ENCODE measurements at places on chromosomes 2 and 18.

DNA sequence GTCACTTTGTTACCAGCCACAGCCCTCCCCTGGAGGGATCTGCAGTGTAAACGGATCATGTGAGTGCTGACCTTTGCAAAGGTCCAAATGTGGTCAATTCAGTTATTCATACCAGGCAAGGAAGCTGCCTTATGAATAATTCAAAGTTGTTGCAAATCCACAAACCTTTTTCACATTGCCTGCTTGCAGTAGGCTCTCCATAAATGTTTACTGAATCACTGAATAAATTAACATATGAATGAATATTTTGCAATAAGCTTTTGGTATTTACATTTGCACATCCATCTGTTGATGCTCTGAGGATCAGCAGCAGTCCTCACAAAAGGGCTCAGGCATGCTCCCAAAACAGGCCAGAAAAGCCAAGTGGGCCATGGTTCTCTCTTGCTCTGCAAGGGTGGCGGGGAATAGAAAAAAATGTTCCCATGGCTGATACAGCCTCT is 156.8 kb downstream of the VAPA start:
- DNase-seq: no peak

DNA sequence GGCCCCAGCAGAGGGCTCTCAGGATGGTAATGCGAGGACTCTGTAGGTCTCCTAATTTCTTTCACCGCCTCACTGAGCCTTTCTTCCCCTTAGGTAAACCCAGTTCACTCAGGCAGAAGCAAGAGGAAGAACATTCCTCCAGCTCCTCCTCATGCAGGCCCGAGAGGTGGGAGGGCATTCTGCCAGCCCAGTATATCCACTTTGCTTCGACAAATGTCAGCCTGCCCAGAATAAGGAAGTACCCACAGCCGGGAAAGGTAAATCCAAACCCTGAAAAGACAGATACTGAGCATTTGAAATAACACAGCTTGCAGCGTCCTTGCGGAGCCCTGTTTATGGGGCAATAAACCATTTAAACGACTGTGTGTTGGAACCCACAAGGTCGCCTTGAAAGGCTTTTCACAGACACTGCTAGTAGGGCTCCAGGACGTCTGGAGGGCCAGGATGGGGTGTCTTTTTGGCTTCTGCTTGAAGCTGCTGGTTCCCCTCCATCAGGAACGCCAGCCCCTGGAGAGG is 63.0 kb upstream of the STPG4 start:
- DNase-seq: no peak

- DNase-seq: peak; percentile 79
Measured at GRCh38 chr2:84924173-84925106, 19.0 kb downstream of the TMSB10 start.

DNA sequence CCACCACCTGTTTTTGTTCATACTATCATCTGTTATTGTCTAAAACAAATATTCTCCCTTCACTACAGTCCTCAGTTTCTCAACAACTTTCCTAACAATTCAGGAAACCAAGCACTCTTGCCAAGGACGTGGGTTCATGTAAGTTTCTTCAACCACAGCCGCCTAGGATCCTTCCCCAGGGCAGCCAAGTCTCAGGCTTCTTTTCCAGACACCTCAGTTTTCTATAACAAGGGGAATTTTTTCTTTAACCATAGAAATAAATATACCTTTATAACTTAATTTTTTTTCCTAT is 39.4 kb upstream of the AGPS start:
- no peak for DNase-seq

GRCh38 chr2:23476786-23477185 is 91.8 kb downstream of the KLHL29 start:
- no peak for DNase-seq

DNA sequence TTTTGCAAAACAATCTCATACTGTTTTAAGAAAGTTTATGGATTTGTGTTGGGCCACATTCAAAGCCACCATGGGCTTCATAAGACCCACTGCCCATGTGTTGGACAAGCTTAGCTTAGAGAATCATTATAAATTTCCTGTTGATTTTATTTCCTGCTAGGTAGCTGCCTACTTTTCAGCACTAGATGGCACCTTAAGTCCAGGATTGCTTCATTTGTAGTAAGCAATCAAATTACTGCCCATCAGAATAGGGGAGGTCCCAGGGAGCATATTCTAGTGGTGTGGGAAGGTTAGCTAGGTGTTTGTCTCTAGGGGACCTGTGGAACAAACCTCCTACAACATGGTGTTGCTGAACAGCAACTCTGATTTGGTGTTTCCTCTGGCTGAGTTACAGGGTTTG is 11.0 kb upstream of the DCDC2C start:
- no peak for DNase-seq

DNA sequence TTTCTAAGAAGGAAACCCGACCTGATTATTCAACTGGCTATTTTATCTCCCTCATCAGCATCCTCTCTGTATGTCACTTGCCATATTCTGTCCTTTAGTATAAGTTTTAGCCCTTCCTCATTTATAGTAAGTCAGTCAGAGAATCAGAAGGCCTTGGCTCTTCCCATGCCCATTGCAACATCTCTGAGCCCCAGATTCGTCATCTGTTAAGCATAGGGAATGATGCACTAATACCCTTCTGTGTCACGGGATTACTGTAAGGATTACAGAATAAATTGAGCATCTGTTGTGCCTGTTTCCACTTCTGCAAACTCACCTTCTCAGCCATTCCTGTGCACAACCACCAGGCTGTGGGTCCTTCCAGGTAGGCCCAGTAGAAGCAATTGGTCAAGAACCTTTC is 258.1 kb upstream of the RAB12 start:
- DNase-seq: no peak

DNA sequence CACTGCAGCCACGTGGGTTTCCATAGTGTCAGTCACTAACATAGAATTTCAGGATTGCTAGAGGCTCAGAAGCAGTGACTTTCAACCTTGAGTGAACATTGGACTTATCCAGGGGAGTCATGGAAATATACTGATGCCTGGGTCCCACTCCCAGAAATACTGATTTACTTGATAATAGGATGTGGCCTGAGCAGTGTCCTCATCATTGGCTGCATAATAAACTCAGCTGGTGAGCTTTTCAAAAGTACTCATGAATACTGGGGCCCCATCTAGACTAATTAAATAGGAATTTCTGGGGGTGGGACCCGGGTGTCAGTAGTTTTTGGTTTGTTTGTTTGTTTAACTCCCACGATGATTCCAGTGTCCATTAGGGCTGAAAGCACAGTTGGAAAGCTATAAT is 141.4 kb downstream of the COL4A4 start:
- no peak for DNase-seq

- DNase-seq: peak; percentile 1
Measured at GRCh38 chr2:109531896-109532727, 81.7 kb downstream of the SEPTIN10 start.

- peak; percentile 66 for DNase-seq
Measured at GRCh38 chr2:174013315-174013751, 48.2 kb upstream of the SP3 start.

GRCh38 chr18:26869640-26870039 is 4.1 kb upstream of the AQP4 start:
- DNase-seq: no peak

DNA sequence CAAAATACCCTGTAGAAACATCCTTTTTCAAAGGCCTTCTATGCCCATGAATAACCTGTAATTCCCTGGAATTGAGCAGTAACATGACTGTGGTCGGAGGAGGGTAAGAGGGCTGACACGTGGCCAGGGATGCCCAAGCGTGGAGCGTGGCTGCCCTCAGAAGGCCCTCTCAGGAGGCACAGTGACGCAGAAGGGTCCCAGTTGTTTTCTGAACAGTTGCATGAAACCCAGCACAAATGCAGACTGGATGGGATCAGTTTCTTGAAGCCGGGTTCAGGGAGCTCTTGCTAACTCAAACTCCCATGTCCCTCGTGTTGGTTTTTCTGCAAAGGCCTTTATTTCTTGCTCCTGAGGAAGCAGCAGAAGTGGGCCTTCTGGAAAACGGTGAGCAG is 237.0 kb downstream of the ALPK2 start:
- no peak for DNase-seq

GRCh38 chr2:205700331-205701132 is 18.2 kb downstream of the NRP2 start:
- peak; percentile 30 for DNase-seq

GRCh38 chr2:28869494-28870145 is 489 bp downstream of the TRMT61B start:
- DNase-seq: no peak
